Stimulated activated CD4-positive, alpha-beta T cell treated with anti-CD3 and anti-CD28 coated beads, Interleukin-1b, Interleukin-23, amount 100 ng/mL, for 24 hours (primary cell): ENCODE measurements at places on chromosomes 11 and 22.

DNA sequence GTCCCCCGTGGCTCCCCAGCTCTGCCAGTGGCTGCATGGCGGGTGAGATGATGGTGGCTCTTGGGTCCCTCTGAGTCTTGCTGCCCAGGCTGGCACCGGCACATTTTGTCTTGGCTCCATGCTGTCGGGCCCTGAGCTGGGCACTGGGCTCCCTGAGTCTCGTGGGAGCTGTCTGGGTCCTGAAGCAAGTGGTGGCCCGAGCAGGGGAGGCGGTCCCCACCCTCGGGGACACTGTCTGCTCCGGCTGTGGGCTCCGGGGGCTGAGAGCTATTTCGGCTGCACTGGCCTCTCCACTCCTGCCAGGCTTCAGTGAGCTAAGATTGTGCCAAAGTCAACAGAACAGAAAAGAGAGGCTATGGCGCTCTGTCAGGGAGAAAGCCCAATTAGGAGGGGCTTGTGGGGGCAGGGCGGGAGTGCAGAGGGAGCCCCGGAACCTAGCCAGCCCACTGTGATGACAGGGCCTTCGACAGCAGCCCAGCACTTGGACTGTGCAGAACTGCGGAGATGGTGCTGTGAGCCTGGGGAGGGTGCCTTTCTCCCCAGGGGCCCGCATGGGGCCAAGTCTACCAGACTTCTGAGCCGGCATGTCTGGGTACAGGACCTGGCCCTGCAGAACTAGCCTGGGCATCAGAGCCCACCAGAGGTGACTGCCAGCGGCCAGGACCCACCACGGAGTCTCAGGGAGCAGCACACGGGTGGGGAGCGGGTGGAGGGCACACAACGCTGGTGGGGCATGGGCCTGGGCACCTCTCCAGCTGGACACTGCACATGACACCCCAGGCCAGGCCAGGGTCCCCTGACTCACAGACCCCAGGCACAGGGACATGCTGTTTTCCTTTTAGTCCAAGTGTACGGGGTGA is 38.0 kb downstream of the RTN4R start:
- no peak for DNase-seq

GRCh38 chr22:41181349-41182241 is 23.5 kb upstream of the L3MBTL2 start:
- no peak for DNase-seq

DNA sequence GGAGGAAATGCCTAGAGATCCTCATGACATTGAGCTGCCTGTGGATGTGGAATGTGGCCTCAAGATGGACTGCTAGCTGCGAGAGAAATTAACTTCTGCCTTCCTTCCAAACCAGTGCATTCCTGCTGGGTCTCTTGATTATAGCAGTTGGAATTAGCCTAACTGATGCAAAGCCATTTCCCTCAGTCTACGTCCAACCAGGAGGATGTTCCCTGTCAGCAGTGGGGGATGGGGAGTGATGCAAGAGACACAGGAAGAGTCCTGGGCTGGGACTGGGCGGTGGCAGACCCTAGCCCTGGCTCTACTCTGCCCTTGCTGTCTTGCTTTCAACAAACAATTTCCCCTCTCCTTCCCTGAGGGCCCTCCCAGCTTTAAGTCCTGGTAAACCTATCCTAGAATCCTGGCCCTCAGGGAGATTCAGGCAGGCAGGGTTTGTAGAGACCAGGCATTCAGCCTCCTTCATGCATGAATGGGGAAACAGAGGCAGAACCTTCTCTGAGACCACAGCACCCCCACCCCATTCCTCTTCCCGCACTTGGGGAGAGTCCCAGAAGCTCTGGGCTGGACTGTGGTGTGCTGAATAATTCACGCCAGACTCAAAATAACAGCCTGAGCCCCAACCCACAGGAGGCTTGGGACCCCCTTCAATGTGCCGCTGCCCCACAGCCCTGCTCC is 17.0 kb downstream of the C11orf96 start:
- DNase-seq: no peak

DNA sequence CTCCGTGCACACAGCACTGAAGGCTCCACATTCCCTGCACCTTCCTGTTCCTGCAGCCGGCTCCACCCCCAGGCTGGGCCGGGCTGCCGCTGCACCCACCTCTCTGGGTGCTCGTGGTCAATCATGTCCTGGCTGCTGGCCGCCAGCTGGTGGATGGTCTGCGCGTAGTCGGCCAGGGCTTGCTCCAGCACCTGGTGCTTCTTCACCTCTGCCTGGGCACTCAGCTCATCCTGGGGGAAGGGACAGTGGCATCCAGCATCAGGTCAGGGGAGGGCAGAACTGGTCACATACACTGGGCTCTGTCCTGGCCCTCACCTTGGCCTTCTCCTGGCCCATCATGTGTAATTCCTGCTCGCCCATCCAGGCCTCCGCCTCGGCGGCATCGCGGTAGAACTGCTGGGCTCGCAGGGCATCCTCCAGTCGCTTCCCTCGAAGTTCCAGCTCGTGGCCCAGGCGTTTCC is 15.2 kb upstream of the RBM4B start:
- DNase-seq: no peak

DNA sequence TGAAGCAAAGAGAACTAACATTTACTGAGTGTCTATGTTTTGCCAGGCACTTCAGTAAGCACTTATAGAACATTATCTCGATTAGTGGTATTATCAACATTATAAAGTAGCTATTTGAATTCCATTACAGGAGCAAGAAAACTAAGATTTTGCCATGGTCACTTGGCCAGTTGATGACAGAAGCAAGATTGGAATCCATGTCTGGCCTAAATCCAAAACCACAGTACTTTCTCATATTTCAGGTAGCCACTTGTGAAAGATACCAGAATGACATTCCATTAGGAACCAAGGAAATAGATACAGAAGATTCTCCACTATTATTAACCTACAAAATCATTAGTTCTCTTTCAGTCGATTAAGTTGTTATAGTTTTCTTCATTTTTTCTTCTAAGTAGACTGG is 691.0 kb upstream of the API5 start:
- no peak for DNase-seq
